T-helper 22 cell (primary cell): ENCODE measurements at places on chromosomes 6 and 20.

GRCh38 chr6:21947731-21948386 is 349.0 kb downstream of the PRL start:
- DNase-seq, result no peak

DNA sequence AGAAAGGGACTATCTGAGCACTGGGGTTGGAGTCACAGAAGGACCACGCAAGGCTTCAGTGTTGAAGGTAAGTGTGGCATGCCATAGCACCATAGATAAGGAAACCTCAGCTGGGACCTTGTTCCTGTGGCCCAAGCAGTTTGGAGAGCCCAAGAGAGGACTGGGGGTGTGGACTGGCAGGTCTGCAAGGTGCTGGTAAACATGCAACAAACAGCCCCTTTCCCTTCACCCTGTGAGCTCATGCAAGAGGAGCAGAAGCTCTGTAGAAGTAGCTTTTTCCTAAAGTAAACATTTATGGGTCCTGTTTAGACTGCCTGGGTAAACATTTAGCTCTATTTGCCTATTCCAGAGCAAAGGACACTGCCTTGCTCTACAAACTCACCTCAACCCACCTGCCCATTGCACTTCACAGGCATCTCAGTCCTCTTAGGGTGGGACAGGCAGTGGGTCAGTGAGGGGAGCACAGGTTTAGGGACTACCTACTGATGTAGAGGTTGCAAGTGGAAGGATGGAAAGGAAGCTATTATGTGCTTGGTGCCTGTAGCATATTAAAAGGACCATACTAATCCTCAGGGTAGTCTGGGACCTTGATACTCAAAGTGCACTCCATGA is 12.0 kb downstream of the ZSCAN31 start:
- DNase-seq, result no peak

GRCh38 chr20:57568088-57568896 is 7.4 kb downstream of the PCK1 start:
- no peak for DNase-seq

DNA sequence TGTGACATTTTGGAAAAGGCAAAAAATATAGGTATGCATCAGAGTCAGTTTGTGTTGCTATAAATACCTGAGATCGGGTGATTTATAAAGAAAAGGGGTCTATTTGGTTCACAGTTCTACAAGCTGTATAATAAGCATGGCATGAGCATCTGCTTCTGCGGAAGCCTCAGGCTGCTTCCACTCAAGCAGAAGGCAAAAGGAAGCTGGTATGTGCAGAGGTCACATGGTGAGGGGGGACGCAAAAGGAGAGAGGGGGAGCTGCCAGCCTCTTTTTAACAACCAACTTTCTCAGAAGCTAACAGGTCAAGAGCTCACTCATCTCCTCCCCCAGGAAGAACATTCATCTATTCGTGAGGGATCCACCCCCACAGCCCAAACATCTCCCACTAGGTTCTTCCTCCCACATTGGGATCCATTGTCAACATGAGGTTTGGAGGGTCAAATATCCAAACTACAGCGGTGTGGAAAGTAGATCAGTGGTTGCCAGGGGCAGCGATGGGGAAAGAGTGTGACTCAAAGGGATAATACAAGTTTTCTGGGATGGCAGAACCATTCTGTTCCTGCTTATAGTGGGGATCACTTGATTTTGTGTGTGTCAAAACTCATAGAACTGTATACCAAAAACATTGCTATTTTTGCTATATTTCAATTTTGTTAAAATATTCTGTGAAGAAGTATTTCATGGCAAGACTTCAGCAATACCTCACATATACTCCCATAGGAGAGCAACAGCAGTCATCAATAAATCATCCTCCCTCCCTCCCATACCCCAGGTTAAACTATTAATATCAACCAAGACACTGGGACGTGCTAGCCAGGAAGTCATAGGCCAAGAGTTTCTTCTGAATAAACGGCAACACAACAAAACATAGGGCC is 9.9 kb upstream of the FAM50B start:
- no peak for DNase-seq

DNA sequence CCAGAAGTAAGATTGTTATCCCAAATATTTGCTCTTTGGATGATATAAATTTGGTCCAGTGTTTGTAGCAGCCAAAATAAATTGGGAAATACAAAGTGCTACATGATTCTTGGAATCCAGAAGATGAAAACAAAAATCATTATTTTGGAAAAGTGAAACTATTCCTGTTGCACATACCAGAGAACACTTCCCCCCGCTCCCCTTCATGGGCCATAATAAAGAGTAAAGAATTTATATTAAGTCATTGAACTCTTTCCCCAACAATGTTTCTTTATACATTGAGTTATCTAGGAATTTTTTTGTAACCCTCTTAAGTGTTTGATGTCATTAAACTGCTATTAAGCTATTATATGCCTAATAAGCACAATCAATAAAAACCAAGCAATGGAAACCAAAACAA is 490.4 kb upstream of the HS3ST5 start:
- no peak for DNase-seq

GRCh38 chr20:60957621-60958020 is 294.4 kb upstream of the CDH4 start:
- no peak for DNase-seq

- DNase-seq, result no peak
Measured at GRCh38 chr20:60395991-60396390, 437.8 kb downstream of the CDH26 start.

DNA sequence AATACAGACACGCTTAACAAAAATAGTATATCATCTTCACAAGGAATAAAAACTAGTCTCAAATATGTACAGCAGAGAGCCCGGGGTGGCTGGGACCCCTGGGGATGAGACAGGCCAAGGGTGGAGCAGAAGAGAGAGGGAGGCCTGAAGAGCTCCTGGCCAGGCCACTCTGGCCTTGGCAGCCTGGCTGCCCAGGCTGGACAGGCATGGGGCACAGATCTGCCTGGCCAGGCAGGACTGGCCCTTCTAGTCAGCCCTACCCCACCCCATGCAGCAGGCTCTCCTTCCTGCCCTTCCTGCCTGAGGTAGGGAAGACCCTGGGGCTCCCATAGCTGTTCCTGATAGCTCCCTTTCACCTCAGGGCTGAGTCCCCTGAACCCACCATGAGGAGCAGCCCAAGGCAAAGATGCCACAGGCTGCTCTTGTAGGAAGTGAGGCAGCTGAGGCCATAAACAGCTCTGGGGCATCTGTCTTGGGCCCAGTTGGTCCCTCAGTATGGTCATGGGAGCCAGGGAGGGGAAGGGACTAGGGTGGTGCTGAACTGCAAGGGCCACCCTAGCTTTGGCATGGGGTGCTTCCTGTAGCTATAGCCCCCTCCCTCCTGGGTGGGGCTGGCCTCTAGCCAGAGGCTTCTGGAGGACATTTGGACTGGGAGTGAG is 27.1 kb downstream of the COX4I2 start:
- DNase-seq, result no peak

- no peak for DNase-seq
Measured at GRCh38 chr20:40678286-40678875, 10.7 kb downstream of the MAFB start.

GRCh38 chr6:109255946-109256640 is 126.2 kb downstream of the CD164 start:
- DNase-seq, result no peak

GRCh38 chr6:22204153-22204552 is 92.7 kb downstream of the PRL start:
- DNase-seq, result no peak

DNA sequence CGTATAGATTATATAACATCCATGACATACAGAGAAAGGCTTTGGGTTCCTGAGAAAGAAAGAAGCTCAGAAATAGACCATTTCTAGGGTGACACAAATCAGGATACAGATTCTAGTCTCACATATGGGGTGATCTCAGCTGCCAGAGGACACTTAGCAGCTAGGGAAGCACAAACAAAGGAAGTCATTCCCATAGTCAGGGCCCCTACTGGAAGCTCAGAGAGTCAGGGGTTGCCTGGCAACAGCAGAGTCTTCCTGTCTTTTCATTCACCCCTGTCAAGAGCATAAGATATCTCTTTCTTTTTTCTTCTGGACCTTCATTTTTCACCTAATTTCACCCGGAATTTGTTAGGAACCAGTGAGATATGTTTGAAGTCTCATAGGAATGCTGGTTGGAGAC is 81.9 kb upstream of the IYD start:
- DNase-seq, result no peak

DNA sequence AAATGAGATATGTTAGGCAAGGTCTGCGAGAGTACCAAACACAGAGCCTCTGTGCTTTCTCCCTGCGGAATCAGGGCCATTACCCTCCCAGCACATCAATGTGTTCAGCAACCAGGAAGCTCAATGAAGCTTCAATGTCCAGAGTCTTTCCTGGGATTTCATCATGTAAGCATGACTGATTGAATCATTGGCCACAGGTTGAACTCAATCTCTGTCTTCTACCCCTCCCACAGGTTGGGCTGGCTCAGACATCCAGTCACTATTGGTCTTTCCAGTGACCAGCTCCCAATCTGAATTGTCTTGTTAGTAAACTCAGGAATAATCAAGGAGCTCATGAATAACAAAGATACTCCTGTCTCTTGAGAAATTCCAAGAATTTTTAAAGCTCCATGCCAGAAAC is 2.7 kb upstream of the DTD1 start:
- DNase-seq, result no peak

DNA sequence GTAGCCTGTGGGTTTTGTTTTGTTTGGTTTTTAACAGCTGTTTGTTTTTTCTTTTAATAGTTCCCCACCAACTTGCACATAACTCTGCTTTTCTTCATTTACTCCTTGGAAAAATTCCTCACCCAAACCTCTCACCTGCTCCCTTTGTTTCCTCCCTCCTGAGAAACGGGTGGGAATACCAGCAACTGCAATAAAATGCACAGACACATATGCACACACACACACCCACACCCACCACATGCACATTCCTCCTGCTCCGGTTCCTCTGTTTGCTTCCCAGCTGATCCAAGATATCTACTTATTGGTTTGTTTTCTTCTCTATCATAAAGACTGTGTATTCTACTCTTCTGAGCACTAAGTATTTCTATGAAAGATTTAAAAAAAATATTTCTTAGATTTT is 161.1 kb upstream of the EPHA7 start:
- DNase-seq, result no peak

- no peak for DNase-seq
Measured at GRCh38 chr6:153047386-153047785, 44.9 kb upstream of the MTRF1L start.

DNA sequence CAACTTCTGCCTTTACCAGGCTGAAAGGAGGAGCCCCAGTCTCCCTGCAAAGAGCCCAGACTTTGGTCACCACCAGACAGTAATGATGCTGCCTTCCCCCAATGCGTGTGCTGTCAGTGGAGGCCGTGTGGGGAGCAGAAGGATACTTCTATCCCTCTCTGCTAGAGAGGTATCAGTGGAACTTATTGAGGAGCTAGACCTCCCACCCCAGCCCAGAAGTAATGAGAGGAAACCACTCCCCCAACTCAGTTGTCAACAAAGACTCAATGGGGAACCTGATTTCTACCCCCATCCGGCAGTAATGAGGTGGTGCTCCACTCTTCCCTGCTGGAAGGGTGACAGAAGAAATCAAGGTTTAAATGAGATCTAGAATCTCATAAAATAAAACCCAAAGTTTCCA is 4.4 kb upstream of the WFDC8 start:
- no peak for DNase-seq

DNA sequence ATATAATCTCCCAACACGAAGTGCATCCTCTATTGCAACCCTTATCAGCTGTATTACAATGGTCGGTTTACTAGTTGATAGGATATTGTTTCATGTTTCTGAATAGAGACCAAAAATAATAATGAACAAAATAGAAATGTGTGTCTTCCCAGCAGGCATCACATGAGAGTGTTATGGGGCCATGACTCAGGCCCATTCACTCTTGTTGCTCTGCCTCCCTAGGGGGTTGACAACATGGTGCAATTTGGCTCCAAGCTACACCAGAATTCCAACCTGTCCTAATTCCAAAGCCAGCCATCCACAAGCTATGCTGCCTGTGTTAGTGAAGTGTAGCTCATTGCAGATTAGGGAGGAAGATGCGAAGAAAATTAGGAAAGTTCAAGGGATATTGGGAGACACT is 13.1 kb upstream of the SAYSD1 start:
- DNase-seq, result no peak

- DNase-seq, result no peak
Measured at GRCh38 chr6:141833001-141833655, 299.6 kb upstream of the GJE1 start.

GRCh38 chr6:6581054-6581453 is 7.5 kb upstream of the LY86 start:
- DNase-seq, result no peak

- no peak for DNase-seq
Measured at GRCh38 chr6:40877362-40877761, 161.7 kb downstream of the UNC5CL start.

GRCh38 chr6:131281471-131282270 is 146.4 kb downstream of the AKAP7 start:
- peak; percentile 23 for DNase-seq

DNA sequence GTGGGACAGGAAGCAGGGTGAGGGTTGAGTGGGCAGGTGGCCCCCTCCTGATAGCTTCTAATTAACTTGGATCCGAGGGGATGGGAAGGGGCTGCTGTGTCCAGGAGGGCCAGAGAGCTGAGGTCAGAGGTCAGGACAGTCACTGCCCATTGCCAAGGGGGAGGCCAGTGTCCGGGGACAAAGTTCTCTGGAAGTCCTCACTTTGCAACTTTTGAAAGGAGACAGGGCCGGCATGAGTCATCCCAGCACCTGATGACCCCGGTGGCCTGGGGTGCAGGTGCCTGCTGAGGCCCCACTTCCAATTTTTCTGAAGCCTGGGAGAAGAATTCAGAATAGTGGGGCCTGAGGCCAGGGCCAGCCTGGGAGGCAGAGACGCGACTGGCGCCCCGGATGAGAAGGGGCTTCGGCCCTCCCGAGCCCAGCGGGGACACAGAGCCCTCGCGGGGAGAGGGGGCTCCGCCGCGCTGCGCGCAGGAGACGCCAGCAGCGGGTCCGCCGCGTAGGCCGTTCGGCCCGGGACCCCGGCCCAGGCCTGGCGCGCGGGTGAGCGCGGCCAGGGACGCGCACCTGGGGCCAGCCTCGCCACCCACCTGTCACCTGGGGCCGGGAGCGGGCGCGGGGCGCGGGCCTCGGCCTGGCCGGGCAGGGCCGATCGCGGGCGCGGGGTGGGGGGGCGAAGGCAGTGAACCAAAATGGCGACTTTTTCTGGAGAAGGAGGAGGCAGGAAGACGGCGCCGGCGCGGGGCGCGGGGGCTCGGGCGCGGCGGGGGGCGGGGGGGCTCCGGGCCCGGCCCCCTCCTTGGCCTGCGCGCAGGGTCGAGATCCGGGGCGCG is 586 bp downstream of the ZNF512B start:
- peak; percentile 22 for DNase-seq

- DNase-seq, result no peak
Measured at GRCh38 chr6:165988757-165989456, 178.7 kb downstream of the TBXT start.

DNA sequence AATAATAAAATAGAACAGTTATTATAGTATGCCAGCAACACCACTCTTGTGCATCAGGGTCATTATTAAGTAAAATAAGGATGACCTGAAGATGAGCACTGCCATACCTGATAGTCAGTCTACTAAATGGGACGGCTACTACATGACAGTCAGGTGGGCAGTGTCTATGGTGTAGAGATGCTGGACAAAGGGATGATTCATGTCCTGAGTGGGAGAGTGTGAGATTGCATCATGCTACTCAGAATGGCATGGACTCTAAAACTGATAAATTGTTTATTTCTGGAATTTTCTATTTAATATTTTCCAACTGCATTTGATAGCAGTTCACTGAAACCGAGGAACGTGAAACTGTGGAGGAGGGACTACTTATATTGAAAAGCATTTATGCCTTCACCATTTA is 38.8 kb downstream of the SNX9 start:
- DNase-seq, result no peak
